ENCODE measurements at places on chromosomes 12 and 14.

DNA sequence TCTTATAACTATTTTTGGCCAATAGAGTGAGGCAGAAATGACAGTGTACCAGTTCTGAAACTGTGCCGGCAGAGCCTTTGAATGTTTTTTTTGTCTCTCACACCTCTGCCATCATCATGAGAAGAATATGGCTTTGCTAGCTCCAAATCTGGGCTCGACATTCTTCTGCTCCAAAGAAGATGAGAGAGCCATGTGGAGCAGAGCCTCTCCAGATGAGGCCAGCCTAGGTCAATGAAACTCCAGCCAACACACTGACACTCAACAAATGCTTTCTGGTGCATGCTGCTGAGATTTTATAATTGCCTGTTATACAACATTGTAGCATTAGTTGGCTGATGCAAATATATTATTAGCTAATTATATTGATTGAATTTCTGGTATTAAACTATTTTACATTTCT is 154.7 kb downstream of the SLC38A4 start:
- no peak for DNase-seq

- peak; percentile 66 for DNase-seq
These were observed 117.9 kb upstream of the TMPO start for GRCh38 chr12:98397323-98398105.

- DNase-seq: no peak
These were observed 18.6 kb upstream of the NTN4 start for GRCh38 chr12:95809000-95809680.

- peak; percentile 9 for DNase-seq
These were observed 418 bp upstream of the MYG1 start for GRCh38 chr12:53299101-53299453.

DNA sequence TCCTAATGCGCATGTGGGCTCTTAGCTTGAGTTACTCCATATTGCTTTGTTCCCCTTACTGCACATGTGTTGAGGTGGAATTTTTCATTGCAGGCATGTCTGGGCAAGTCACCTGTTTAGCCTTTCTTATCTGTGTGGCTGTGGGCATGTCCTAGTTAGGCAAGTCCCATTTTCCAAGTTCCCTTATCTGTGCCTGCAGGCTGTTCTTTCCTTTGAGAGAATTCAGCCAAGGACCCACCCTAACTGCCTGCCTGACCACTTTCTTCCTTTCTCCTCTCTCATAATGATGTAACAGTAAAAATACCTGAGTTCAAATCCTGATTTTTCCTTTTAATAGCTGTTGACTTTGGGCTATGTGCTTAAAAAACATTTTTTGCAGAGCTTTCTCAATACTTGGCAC is 870.6 kb downstream of the NRXN3 start:
- no peak for DNase-seq

DNA sequence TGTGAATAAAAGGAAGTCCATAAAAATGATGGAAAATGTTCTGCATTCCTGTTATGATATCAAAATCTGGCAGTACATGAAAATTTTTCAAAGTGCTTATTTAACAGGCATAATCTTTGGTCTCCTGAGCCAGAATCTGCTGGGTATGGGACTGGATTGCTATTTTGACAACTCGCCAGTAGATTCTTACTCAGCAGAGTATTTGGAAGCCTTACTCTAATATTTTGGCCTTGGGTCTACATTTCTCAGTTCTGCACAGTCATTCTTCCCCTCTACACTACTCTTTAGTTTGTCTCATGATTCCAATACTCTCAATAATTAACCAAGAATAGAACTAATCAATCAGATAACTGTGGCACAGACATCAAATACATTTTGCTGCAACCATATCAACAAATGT is 1.1 kb upstream of the SLCO1B1 start:
- DNase-seq: no peak

DNA sequence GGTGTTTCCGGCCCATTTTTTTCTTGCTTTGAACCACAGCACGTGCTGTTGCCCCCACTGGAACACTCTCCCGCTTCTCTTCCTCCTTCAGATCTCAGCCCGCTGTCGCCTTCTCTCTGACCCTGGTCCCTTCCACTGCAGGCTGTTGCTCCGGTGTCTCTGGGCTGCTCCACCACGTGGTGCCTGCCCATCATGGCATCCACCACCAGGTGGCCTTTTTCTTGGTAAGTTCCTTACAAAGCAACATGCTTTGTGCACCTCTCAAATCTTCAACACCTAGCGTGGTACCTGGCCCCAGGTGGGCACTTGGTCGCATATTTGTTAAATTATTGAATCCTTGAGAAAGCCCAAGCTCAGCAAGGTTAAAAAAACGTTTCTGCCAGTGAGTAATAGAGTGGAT is 19.1 kb downstream of the TUNAR start:
- peak; percentile 7 for DNase-seq

- no peak for DNase-seq
These were observed 101.2 kb upstream of the LRFN5 start for GRCh38 chr14:41505491-41505890.

DNA sequence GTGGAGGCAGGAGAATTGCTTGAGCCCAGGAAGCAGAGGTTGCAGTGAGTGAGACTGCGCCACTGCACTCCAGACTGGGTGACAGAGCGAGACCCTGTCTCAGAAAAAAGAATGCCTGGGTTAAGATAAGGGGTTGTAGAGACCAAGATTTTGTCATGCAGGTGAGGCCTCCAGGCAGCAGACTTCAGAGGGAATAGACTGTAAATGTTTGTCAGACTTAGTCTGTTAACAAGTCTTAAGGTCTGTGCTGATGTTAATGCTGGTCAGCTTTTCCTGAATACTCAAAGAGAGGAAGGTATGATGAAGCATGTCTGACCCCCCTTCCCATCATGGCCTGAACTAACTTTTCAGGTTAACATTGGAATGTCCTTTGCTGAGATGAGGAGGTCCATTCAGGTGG is 83.0 kb upstream of the FUT8 start:
- no peak for DNase-seq

Data from stimulated activated CD8-positive, alpha-beta memory T cell treated with anti-CD3 and anti-CD28 coated beads, Interleukin-4, amount 100 ng/mL, for 24 hours (primary cell).